ENCODE measurements at places on chromosomes 5 and 9. TPM values are rescaled to one million over a fixed set of nuclear protein-coding genes. Genes with fewer than 3 reads are reported as not detected.

PIP5K1B gene
- 28.0 TPM for total RNA-seq

- no peak for DNase-seq
These were observed 159.8 kb upstream of the HMHB1 start for GRCh38 chr5:143652108-143652700.

GRCh38 chr9:19255821-19256220 is 25.3 kb downstream of the DENND4C start:
- DNase-seq = no peak

- no peak for DNase-seq
These were observed 10.5 kb upstream of the SPATA31E1 start for GRCh38 chr9:87872079-87872624.

GRCh38 chr5:139283252-139284166 is 10.0 kb upstream of the MATR3 start:
- no peak for DNase-seq

GRCh38 chr5:80688648-80689420 is 34.1 kb upstream of the DHFR start:
- DNase-seq = no peak
